Stimulated activated CD4-positive, alpha-beta T cell treated with anti-CD3 and anti-CD28 coated beads, Interleukin-15, amount 100 ng/mL, for 1 hour (primary cell): ENCODE measurements at places on chromosomes 13 and 19.

DNA sequence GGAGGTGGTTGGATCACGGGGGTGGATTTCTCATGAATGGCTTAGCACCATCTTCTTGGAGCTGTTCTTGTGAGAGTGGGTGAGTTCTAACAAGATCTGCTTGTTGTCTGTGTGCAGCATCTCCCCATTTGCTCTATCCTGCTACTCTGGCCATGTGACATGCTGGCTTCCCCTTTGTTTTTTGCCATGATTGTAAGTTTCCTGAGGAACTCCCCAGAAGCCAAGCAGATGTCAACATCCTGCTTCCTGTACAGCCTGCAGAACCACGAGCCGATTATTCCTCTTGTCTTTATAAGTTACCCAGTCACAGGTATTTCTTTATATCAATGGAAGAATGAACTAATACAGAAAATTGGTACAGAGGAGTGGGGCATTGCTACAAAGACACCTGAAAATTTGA lies 2.3 kb upstream of the SIGLEC12 start:
- no peak for DNase-seq

- DNase-seq: no peak
Observed at GRCh38 chr13:96027496-96027895, 25.7 kb downstream of the UGGT2 start.

GRCh38 chr13:78197231-78197630 lies 278.6 kb upstream of the EDNRB start:
- DNase-seq: no peak

DNA sequence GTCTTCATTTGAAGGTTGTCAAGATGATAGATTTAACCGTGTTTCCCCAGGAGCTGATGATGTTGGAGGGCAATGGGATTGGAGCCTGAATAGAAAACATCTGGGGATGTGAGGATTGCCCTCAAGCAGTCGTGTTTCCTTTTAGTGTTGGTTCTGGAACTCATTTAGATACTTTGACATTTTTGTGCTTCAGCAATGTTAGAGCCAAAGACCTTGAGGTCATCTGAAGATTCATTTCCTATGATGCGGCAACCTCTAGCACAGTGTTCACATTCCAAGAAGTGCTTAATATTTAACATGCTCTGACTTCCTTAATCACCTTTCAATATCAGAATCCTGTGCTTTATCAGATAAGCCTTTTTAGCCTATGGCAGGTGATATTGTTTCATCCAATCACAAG lies 82.7 kb downstream of the SLC10A2 start:
- no peak for DNase-seq

DNA sequence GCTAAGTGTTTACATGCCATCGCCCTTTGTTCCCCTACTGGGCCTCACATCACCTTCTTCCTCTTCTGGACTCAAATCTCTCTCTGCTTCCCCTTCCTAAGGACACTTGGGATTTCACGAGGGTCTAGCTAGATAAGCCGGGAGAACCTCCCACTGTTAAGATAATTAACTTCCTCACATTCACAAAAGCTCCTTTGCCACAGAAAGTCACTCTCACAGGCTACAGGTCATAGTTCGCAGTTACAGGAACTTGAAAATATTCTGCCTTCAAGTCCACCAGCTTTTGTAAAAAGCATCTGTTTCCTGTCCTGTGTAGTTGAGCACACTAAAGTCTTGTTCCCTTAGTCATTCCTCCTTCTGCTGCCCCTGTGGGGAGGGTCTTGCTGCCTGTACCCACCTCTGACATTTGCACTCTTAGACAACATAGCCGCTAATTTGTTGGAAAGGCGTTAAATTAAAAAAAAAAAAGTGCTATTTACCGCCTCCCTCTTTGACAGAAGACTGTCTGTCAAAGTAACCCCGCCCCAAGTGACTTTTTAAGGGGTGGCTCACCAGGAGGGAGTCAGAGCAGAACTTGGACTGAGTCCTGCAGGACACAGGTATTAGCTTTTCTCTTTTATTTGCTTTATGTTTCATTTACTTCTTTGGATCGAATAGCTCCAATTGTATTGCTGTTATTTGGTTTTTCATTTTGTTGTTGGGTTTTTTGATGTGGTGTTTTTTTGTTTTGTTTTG lies 26.8 kb upstream of the CEACAM21 start:
- no peak for DNase-seq

GRCh38 chr13:110869805-110870706 lies 44.8 kb downstream of the ANKRD10 start:
- no peak for DNase-seq

DNA sequence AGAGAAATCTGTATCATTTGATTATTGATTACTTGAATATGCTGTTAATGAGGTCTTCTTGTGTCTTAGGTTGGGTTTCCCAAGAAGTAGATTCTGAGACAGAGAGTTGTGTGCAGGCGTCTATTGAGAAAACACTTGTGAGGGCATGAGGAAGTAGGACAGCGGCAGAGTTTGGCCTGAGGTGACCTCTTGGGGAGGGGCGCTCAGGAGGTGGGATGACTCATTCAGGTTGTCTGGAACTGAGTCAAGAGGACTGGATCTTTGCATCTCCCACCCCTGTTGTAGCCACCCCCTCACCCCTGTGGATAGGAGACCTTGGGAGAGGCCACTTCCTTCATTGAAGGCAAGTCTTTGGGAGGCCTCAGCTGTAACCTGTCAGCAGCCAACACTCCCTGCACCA lies 35.2 kb upstream of the WDFY2 start:
- no peak for DNase-seq

DNA sequence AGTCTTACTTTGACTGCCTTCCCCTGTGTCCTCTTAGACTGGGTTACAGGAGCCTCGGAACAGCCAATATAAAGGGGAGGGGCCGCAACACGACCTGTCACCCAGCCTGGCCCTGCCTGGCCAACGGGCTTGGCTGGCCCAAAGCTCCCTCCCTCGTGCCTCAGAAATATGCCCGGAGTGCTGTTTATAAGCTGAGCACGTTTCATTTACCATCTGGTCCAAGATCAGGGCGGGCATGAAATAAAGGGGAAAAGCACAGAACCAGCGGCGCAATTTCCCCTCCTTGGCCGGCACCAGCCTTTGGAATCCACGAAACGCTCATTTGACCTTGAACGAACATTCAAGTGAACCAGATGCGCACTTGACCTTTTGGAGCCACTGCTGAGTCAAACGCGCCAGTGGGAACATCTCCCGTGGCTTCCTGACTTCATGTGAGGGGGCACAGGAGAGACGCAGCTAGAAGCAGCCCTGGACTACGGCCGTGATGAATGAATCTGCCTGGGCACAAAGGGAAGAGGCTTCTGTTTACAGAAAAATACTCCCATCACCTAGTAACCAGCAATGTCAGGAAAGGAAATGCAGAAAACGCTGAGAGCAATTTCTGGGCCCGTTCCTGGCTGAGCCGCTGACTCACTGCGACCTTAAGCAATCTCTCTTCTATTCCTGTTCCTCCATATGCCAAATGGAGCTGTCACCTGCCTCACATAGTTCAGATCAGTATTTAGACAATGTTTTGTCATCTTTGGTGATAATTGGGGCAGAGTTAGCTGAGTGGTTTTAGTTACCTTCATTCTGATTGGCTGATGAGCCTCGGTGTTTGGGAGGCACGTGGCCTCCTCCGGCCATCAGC lies 53.3 kb downstream of the RFX2 start:
- DNase-seq: no peak

DNA sequence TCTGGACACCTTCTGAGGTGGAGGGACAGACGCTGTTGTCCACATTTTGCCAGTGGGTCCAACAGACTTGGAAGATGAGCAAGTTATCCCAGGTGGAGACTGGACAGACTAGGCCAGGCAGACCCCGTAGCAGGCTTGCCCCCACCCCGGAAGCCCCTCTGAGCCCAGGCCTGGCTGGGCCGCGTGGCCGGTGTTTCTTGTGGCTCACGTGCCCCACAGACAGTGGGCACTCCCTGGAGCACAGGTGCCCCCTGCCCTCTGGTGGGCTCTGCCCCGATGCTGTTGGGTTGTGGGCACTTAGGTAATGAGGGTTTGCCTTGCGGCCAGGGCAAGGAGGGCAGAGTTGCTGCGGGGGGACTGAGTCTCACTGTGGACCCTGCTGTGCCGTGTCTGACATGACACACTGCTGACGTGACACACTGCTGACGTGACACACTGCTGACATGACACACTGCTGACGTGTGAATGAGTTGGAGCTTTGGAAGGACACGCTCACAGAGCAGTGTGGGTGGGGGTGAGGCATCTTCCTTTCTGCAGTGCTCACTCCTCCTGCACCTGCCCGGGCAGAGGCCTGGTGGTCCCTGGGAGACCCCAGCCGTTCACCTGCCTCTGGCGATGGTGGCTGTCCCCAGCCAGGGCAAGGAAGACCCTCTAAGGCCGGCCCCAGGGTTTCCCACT lies 25.1 kb downstream of the DOT1L start:
- DNase-seq: no peak

- no peak for DNase-seq
Observed at GRCh38 chr19:55391702-55392615, 6.2 kb downstream of the RPL28 start.

GRCh38 chr13:34637138-34637537 lies 304.9 kb upstream of the NBEA start:
- DNase-seq: no peak

DNA sequence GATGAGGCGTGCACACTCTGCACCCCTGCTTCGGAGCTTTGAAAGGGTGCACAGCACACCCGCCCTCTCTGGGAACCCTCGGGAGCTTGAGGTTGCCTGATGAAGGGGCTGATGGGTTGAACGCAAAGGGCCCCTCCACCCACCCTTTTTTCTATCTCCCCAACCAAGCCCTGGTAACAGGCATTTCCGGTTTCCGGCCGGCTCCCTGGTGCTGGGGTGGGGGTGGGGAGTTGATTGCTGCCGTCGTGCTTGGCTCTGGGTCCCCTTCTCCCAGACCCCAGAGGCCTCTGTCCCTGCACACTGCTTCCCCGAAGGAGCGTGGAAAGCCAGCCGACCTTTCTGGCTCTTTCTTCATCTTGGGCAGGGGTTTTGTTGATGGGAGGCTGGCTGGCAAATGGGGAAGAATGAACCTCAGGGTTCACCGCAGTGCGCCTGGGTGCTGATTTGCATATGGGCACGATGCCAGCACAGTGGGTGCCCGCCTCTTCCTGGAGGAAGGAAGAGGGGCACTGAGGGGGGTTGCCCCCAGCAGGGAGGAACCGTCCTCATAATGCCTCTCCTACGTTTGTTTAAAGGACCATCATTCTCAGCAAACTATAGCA lies 29.1 kb downstream of the VAV1 start:
- DNase-seq: peak; percentile 67

DNA sequence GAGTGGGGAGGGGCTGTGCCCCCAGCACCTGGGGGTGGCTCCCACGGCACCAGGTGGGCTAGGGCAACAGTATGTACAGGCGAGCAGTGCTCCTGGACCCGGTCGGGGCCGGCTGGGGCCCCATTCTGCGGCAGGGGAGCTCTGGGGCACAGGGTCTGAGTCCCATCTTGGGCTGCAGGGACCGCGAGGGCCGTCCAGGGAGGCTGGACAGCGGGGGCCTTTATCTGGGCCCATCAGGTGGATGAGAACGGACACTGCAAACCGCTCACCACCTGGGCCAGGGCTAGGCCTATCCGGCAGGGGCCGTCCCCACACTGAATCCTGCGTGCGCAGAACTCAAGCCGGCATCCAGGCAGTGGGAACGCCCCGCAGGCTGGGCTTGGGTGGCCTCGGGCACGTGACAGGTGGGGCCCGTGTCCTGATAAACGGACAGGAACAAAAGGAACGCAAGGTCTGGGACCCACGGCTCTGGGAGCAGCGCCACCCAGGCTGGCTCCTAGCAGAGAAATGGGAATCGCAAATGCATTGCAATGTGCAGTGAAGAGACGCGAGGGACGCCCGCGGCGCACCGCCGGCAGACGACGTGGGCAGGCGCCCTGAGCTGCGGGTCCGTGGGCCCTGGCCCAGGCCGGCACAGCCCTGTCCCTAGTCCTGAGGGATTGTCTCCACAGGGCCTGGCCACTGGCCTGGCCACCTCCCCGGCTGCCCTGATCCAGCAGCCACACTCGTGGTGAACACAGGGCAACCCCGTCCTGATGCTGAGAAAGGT lies 29.7 kb downstream of the BTBD2 start:
- DNase-seq: no peak

- DNase-seq: no peak
Observed at GRCh38 chr19:43754253-43754502, 584 bp downstream of the SMG9 start.

DNA sequence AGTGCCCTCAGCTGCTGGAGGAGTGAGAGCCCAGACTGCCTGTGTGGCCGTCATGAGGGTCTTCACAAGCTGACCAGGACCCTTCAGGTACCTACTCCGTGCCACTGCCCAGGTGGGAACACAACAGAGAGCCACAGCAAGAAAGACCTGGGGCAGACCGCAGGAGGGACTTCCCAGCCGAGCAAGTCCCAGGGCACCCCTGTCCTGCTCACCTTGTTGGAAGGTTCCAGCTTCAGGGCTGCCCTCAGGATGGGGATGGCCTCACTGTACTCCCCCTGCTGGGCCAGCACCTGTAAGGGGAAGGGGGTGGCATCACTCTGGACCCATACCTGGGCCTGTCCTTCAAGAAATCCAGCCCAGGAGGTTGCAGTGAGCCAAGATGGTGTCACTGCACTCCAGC lies 10.3 kb downstream of the FKBP8 start:
- DNase-seq: no peak

GRCh38 chr13:101838323-101838722 lies 385.8 kb downstream of the ITGBL1 start:
- no peak for DNase-seq

DNA sequence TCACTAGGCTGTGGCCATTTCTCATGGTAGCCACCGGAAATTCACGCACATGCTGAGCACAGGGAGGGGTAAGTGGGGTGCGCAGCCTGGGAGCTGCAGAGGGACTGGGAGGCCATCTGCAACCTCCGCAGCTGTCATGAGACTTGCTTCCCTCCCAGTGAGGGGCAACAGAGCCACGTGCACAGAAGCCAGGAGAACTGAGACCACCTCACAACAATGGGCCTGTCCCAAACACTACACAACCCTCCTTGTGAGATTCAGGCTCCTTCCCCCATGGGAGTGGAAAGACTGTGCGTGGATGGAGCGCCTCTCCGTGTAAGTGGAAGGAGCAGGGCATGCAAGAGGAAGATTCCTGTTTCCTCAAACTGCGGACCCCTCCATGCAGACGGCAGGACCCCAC lies 8.8 kb downstream of the C3 start:
- DNase-seq: no peak

DNA sequence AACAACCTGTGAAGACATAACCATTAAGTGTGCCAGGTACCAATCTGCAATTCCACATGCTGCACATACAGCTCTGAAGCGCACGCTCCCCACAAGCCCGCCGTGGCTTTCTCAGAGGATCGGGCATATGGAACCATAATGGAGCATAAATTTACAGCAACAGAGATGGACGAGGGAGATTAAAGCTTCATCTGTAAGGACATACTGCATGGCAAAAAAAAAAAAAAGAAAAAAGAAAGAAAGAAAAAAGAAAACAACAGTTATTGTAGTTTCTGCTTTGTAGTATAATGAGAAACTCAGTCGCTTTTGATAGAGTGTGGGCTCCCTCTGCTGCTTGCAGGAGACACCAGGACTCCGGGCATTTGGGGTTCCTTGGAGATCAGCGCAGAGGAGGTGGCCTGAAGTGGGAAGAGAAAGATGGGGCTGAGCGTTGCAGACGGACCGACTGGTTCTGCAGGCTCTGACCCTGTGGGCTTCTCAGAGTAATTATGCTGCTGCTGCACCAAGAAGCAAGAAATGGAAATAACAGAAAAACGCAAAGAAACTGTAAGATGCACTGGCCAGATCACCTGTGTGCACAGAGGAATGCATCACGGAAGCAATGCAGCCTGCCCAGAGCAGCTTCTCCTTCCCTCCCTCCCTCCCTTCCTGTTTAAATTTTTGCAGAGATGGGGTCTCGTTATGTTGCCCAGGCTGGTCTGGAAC lies 10.8 kb upstream of the PDCD5 start:
- no peak for DNase-seq
